Ascending aorta (tissue), 2 donors: ENCODE measurements at places on chromosomes 5 and 9. TPM values are rescaled to one million over a fixed set of nuclear protein-coding genes. Genes with fewer than 3 reads are reported as not detected.
A peak's percentile ranks its signal among the peaks of the same experiment; 100 is the strongest.

DNA sequence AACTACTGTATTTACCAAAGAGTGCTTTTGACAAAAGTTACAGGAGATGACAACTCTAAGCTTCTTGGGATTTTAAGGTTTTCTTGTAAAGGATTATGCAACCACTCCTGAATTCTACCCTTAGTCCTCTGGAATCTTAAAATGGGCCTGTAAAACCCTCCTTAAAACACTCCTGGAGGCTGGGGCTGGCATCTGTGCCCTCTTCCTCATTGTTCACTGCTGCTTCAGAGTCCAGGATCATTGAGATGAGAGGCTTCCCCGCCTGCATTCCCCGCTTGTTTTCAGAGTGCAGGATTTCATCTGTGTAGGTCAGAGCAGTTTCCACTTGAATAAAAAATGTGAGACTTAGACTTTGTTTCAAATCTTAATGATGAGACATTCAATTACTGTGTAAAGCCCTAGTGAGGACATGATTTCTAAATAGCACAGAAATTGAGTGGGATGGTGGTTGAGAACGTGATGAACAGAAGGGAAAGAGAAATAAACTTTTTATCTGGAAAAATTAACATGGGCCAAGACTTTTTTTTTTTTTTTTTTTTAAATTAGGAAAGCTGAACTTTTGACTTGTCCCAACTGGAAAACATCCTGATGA, 40.4 kb downstream of the PCSK5 start:
- peak overlapping the region; percentile 29 for H3K27ac ChIP-seq
- no peak overlapping the region for H3K4me3 ChIP-seq
- no peak for DNase-seq
- H3K27me3 ChIP-seq: no peaks in the 10 kb centered on the region
- H3K36me3 ChIP-seq: peaks cover 11% of the 10 kb centered on the region

Gene OTP
- total RNA-seq: not detected

DNA sequence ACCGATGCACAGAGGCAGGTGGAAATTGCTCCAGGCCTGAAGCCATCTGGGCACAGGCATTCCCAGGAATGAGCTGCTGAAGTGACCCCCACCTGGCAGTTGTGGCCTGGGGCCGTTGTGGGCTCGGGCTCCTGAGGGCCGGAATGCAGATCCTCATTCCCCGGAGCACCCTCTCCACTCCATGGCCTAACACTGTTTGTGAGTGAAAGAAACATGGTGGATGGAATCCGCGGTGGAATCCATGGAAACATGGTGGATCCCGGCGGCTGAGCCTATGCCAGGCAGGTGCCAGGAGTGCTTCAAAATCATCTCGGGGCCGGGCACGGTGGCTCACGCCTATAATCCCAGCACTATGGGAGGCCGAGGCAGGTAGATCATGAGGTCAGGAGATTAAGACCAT, 3.6 kb upstream of the SARDH start:
- no peaks in the 10 kb centered on the region for H3K27me3 ChIP-seq
- no peaks in the 10 kb centered on the region for H3K4me1 ChIP-seq
- H3K36me3 ChIP-seq: no peaks in the 10 kb centered on the region
- H3K4me3 ChIP-seq: no peak overlapping the region
- DNase-seq: no peak

Gene PLAC8L1
- not detected for total RNA-seq

Gene PTBP3
- total RNA-seq: 21.3 TPM

DNA sequence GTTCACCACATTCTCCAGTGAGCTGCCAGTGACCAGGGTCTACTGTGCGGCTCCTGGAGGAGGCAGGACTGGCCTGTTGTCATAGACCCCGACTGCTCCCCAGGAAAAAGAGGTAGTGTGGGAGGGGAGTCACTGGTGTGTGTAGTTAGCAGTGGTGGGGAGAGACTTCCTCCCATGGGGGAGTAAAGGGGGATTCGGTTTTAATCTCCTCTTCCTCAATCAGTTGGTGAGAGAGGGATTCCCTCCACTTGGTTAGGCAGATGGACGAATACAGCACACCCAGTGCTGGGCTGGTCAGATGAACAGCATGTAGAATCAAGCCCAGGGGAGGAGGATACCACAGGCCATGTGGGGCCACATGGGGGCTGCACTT, 207.6 kb upstream of the S1PR3 start:
- no peak overlapping the region for H3K4me3 ChIP-seq
- H3K27ac ChIP-seq: no peak overlapping the region
- H3K27me3 ChIP-seq: no peaks in the 10 kb centered on the region
- H3K36me3 ChIP-seq: no peaks in the 10 kb centered on the region
- no peak for DNase-seq

GRCh38 chr9:88578121-88579049, 43.4 kb downstream of the NXNL2 start:
- H3K4me1 ChIP-seq: no peaks in the 10 kb centered on the region
- no peak for DNase-seq
- no peaks in the 10 kb centered on the region for H3K27me3 ChIP-seq
- H3K4me3 ChIP-seq: no peak overlapping the region
- H3K36me3 ChIP-seq: no peaks in the 10 kb centered on the region
- no peak overlapping the region for H3K27ac ChIP-seq

- H3K4me3 ChIP-seq: peak overlapping the region; percentile 69
- DNase-seq: no peak
- no peaks in the 10 kb centered on the region for H3K36me3 ChIP-seq
- no peak overlapping the region for H3K27ac ChIP-seq
- peaks cover 16% of the 10 kb centered on the region for H3K4me1 ChIP-seq
Observed at GRCh38 chr9:37036776-37037502, 2.9 kb upstream of the PAX5 start.

GRCh38 chr5:109223531-109223930, 186.2 kb downstream of the PJA2 start:
- H3K4me1 ChIP-seq: no peaks in the 10 kb centered on the region
- no peak overlapping the region for H3K4me3 ChIP-seq
- H3K36me3 ChIP-seq: no peaks in the 10 kb centered on the region
- no peak for DNase-seq
- no peaks in the 10 kb centered on the region for H3K27me3 ChIP-seq

- peak overlapping the region; percentile 7 for H3K4me3 ChIP-seq
- no peak for DNase-seq
- no peaks in the 10 kb centered on the region for H3K27me3 ChIP-seq
- peaks cover 2% of the 10 kb centered on the region for H3K4me1 ChIP-seq
- H3K27ac ChIP-seq: no peak overlapping the region
- no peaks in the 10 kb centered on the region for H3K36me3 ChIP-seq
Observed at GRCh38 chr5:86968301-86968753, 299.4 kb upstream of the RASA1 start.

DNA sequence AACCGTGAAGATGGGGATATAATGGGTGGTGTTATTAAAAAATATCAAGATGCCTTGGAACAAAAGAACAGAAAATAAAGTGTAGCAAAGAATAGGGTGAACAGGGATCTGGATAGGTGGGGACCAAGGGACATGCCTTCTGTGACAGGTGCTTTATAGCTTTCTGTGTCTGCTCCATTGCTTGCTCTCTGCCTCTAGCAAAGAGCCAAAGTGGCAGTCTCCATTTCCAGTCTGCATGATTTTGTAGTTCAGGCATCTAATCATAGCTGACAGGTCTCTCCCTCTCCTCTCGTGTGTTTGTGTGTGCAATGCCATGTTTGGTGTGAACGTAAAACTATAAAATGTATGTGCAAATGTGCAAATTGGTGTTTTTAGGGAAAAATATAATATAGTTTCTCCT, 35.0 kb downstream of the LRRTM2 start:
- H3K4me1 ChIP-seq: peaks cover 42% of the 10 kb centered on the region
- DNase-seq: no peak
- no peaks in the 10 kb centered on the region for H3K27me3 ChIP-seq
- H3K4me3 ChIP-seq: no peak overlapping the region
- no peak overlapping the region for H3K27ac ChIP-seq
- H3K36me3 ChIP-seq: no peaks in the 10 kb centered on the region

DNA sequence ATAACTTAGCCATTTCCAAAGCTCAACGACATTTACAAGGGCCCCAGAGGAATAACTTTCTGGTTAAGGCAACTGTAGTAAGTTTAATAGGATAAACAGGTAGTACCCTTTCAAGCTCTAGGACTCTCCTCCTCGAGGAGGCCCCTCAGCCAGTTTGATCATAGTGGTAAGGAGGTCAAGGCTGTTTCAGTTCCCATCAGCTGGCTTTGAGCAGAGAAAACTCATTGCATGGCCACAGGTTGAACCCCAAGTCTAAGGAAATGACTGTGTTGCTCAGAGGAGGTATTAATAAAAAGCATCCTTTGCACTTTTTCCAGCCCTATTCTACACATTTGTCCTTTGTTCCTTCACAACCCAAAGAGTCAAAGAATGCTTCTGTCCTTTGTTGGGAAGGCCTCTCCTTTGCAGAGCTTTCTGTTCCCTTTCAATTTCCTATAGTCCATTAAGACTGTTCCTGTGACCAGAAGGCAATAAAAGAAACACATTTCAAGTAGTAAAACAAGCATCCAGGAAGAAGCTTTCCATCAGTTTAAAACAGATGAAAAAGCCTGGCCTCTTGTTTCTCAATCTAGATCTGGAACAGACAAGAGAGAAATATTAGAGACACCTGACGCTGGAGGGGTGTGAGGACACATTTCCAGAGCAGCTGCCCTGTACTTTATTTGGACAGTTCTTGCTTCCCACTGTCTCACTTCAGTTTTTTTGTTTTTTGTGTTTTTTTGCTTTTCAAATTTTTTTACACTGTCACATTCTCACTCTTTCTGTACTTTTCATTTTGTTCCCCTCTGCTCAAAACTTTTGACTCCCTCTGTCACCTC, 54.1 kb downstream of the PRRC1 start:
- no peak overlapping the region for H3K27ac ChIP-seq
- no peak for DNase-seq
- H3K36me3 ChIP-seq: no peaks in the 10 kb centered on the region
- no peak overlapping the region for H3K4me3 ChIP-seq
- H3K27me3 ChIP-seq: no peaks in the 10 kb centered on the region
- H3K4me1 ChIP-seq: no peaks in the 10 kb centered on the region
